Uterus (tissue), 4 donors: ENCODE measurements at places on chromosomes 12 and 14. TPM values are rescaled to one million over a fixed set of nuclear protein-coding genes. Genes with fewer than 3 reads are reported as not detected.
A peak's percentile ranks its signal among the peaks of the same experiment; 100 is the strongest.

MYO1H gene
- not detected for total RNA-seq

DNA sequence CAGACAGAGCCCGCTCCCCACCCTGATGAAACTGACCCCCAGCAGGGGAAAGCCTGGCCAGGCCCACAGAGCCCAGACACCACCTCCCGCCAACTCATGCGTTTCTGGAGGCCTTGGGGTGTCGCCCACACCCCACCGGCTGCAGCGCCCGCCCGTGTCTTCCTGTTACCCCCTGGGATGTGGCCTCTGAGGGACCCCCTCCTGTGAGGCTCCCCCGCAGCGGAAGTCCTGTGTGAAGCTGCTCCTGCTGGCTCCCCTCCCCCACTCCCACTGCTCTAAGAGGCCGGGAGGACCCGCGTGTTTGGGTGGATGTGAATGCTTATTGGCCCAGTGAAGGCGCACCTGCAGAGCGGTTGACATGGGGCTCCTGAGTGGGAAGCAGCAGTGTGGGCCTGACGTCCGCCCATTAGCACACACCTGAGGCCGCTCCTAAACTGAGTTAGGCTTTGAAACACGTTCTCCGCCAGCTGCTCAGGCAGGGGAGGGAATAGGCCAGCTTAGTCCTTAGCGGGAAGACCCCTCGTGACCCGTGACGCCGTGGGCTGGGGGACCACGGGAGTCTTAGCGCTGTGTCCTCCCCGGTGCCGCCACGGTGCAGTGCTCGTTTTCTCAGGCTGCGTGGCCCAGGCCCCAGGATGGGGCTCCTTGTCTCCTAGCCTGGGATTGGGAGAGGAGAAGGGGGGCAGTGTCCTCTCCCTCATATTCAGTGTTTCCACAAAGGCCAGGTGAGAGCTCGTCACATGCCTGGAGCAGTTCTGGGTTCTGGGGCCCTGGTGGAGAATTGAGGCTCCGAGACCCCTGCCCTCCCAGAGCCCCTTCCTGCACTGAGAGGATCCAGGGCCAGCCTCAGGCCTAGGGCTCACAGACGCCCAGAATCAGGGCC lies 323.4 kb upstream of the SFSWAP start:
- H3K4me1 ChIP-seq: no peaks in the 10 kb centered on the region
- no peaks in the 10 kb centered on the region for H3K27me3 ChIP-seq
- H3K27ac ChIP-seq: no peak overlapping the region
- no peaks in the 10 kb centered on the region for H3K36me3 ChIP-seq
- no peak for DNase-seq

C1RL gene
- total RNA-seq: 46.5 TPM

GRCh38 chr14:93033983-93034670 lies 81.6 kb downstream of the ITPK1 start:
- H3K27me3 ChIP-seq: no peaks in the 10 kb centered on the region
- no peaks in the 10 kb centered on the region for H3K36me3 ChIP-seq
- H3K4me1 ChIP-seq: no peaks in the 10 kb centered on the region
- no peak for DNase-seq
- H3K4me3 ChIP-seq: no peak overlapping the region
- H3K27ac ChIP-seq: peak overlapping the region; percentile 15

GRCh38 chr14:94747739-94748138 lies 22.2 kb downstream of the GSC start:
- H3K27me3 ChIP-seq: no peaks in the 10 kb centered on the region
- H3K4me3 ChIP-seq: no peak overlapping the region
- H3K4me1 ChIP-seq: no peaks in the 10 kb centered on the region
- H3K27ac ChIP-seq: no peak overlapping the region

GRCh38 chr12:75779891-75780496 lies 251.6 kb downstream of the PHLDA1 start:
- H3K4me3 ChIP-seq: no peak overlapping the region
- H3K27me3 ChIP-seq: no peaks in the 10 kb centered on the region
- H3K36me3 ChIP-seq: no peaks in the 10 kb centered on the region
- DNase-seq: no peak
- H3K4me1 ChIP-seq: no peaks in the 10 kb centered on the region

MOAP1 gene
- 23.2 TPM for total RNA-seq

- no peak overlapping the region for H3K4me3 ChIP-seq
- H3K4me1 ChIP-seq: no peaks in the 10 kb centered on the region
- DNase-seq: no peak
- H3K27ac ChIP-seq: no peak overlapping the region
- no peaks in the 10 kb centered on the region for H3K36me3 ChIP-seq
- H3K27me3 ChIP-seq: no peaks in the 10 kb centered on the region
Measured at GRCh38 chr12:2884810-2885209, 5.9 kb upstream of the TULP3 start.

SMCO2 gene
- not detected for total RNA-seq

DNA sequence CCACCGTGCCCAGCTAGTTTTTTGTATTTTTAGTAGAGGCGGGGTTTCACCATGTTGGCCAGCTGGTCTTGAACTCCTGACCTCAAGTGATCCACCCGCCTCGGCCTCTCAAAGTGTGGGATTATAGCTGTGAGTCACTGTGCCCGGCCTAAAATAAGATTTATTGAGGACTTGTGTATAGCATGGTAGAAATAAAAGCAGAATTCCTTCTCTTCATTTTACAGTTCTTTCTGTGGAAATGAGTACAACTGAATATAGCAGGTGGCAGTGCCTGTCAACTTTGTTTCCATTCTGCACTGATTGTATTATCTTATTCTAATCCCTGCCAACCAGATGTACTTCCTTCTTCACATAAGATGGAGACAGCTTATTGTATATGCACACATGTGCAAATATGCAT lies 41.0 kb downstream of the DIP2B start:
- H3K4me3 ChIP-seq: no peak overlapping the region
- no peak for DNase-seq
- H3K27ac ChIP-seq: no peak overlapping the region
- H3K27me3 ChIP-seq: no peaks in the 10 kb centered on the region

- H3K4me1 ChIP-seq: no peaks in the 10 kb centered on the region
- H3K27ac ChIP-seq: no peak overlapping the region
- no peak for DNase-seq
- no peaks in the 10 kb centered on the region for H3K27me3 ChIP-seq
- H3K36me3 ChIP-seq: no peaks in the 10 kb centered on the region
Measured at GRCh38 chr14:39212693-39213092, 21.0 kb upstream of the MIA2 start.

- no peak overlapping the region for H3K27ac ChIP-seq
- H3K36me3 ChIP-seq: no peaks in the 10 kb centered on the region
- DNase-seq: no peak
- no peak overlapping the region for H3K4me3 ChIP-seq
- H3K27me3 ChIP-seq: no peaks in the 10 kb centered on the region
Measured at GRCh38 chr12:130932061-130932930, 21.4 kb upstream of the ADGRD1 start.

DNA sequence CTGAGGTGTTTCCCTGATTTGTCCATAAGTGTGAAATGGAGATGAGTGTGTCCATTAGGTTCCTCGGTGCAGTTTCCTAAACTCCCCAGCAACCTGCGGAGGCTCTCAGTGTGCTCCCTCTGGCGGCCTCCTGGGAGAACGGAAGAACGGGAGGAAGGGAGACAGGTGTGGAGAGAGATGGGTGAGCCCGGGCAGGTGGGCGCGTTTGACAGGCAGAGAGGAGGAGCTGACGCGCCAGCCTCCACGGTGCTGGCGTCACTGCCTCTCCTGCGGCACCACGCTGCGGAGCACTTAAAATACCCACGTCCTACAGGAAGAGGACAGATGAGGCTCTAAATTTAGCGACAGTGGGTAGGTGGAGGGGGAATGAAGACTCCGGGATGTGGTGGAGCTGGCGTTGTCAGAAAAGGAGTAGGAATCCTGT lies 26.8 kb upstream of the PEX5 start:
- H3K27me3 ChIP-seq: no peaks in the 10 kb centered on the region
- no peaks in the 10 kb centered on the region for H3K36me3 ChIP-seq
- H3K27ac ChIP-seq: no peak overlapping the region
- H3K4me3 ChIP-seq: no peak overlapping the region
- no peak for DNase-seq

DNA sequence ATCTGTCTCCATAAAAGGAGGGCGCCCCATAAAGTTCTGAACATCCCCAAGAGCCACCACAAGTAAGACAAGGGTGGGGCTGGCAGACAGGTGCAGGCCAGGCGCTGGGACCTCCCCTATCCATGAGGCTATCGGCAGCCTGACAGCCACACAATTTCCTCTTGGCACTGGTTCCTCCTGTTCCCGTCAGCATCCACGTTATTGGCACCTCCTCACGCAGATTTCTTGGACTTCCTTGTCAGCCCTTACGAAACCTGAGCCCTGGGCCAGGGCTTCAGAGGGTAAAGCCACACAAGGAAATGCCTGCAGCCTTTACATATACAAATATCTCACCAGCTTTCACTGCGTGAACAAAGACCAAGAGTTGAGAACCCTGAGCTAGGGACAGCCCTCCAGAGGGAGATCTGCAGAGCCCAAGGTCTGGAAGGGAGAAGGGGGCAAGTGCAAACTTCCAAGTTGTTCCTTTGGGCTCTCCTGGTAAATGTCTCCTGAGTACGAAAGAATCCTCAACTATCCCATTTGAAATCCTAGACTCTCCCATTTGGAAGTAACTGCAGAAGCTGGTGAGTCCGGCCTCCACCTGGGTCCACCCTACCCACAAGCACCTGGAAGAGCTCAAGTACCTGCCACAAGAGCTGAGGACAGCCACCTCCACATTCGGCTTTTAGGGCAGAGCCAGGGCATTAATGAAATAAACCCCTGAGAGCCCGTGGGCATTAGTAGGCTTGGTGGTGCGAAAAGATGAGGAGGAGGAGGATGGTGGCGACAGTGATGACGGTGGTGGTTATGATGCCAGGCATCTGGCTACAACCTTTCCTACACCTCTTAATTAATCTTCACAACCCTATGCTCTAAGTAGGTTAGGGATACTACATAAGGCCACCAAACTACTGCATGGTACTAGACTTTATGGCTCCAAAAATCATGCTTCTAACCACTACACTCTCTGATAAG lies 5.5 kb upstream of the TC2N start:
- DNase-seq: peak; percentile 63
- no peak overlapping the region for H3K4me3 ChIP-seq
- no peaks in the 10 kb centered on the region for H3K4me1 ChIP-seq
- H3K36me3 ChIP-seq: no peaks in the 10 kb centered on the region
- no peaks in the 10 kb centered on the region for H3K27me3 ChIP-seq

DNA sequence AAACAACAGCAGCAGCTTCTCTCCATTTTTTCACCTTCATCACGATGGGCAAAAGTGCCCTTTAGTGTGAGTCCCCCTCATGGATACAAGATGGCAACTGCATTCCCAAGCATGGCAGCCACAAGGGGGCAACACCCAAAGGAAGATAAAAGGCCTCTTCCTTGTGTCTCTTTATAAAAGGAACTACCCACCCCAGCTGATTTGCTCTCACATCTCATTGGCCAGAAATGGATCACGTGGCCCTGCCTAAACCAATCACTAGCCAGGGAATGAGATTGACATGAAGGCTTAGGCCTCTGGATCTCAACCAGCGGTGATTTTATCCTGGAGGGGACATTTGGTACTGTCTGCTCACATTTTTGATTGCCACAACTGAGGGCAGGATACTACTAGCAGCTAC lies 21.9 kb upstream of the IFT81 start:
- no peaks in the 10 kb centered on the region for H3K36me3 ChIP-seq
- no peak for DNase-seq
- no peak overlapping the region for H3K4me3 ChIP-seq
- no peak overlapping the region for H3K27ac ChIP-seq
- H3K27me3 ChIP-seq: no peaks in the 10 kb centered on the region

ANKS1B gene
- total RNA-seq: 62.6 TPM

- no peaks in the 10 kb centered on the region for H3K4me1 ChIP-seq
- no peaks in the 10 kb centered on the region for H3K27me3 ChIP-seq
- no peak overlapping the region for H3K27ac ChIP-seq
- H3K36me3 ChIP-seq: no peaks in the 10 kb centered on the region
- H3K4me3 ChIP-seq: no peak overlapping the region
Measured at GRCh38 chr12:99151744-99152143, 495.8 kb upstream of the GARIN6 start.

BBOF1 gene
- total RNA-seq: 22.0 TPM

DNA sequence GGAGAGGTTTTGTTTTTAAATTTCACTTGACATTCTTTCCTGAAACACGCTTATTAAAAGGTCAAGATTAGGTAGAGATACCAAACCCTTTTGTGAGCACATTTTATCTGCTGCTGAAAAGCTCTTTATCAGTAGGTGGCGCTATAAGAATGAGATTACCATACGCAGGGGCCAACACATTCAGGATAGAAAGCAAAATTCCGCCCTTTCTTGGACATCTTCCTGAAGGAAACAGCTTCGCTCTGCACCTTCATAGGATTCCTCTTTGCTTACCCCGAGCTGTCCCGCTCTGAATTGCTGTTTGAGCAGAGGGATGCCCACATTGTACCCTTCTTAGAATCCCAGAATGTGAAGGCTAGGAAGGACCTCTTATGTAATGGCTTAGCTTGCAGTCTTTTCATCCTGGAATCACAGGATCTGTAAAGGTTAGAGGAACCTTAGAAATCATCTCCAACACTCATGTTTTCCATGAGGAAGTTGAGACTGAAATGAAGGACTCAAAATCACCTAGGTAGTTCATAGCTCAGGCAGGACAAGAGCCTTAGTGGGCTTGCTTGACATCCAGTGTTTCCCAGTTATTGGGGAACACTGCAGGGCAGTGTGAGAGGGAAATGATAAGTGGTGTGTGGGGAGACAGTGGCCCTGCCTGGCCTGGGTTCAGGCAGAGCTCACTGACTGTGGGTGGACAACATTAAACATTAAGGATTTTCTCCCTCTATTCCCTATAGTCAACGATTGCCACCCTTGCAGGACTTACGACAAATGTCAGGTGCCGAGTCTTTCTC lies 38.7 kb upstream of the CRY1 start:
- H3K27ac ChIP-seq: no peak overlapping the region
- no peaks in the 10 kb centered on the region for H3K27me3 ChIP-seq
- DNase-seq: no peak
- H3K4me1 ChIP-seq: no peaks in the 10 kb centered on the region
- H3K36me3 ChIP-seq: no peaks in the 10 kb centered on the region
- H3K4me3 ChIP-seq: no peak overlapping the region

DNA sequence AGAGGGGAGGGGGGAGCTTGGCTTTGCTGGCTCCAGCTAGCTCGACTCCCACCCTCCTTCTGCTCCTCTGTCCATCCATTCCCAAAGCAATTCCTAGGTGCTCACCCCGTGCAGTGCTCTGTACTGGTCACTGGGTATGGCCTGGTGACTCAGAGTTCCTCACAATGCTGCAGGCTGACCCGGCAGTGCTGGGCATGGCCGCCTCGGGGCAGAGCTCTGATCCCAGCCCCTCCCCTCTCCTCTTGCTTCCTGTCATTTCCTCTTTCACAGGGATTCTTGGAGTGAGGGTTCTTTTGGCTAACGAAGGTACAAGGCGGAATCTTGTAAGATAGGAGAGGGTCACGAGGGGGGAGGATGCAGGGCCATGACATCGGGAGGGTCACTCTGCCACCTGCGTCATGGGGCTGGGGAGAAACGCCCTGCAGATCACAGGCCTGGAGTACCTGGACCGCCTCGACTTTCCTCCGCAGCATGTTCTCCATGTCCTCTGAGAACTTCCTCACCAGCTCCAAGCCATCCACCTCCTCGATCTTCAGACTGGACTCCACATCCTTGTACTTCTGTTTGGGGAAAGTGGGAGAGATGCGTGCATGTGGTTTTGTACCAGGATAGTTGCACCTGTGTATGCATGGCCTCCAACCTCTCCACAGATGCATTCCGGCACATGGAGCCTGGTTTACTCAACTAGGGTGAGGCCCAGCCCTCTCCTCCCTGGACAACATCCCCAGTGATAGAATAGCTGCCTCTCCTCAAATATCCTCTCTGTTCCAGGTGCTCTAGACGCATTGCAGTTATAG lies 5.7 kb downstream of the CACNA2D4 start:
- H3K27ac ChIP-seq: no peak overlapping the region
- H3K4me1 ChIP-seq: no peaks in the 10 kb centered on the region
- H3K4me3 ChIP-seq: no peak overlapping the region
- DNase-seq: no peak
